NCI-H510A treated with DMSO at 0.1 percent for 48 hours (cell line): ENCODE measurements at places on chromosomes 16 and 17.

DNA sequence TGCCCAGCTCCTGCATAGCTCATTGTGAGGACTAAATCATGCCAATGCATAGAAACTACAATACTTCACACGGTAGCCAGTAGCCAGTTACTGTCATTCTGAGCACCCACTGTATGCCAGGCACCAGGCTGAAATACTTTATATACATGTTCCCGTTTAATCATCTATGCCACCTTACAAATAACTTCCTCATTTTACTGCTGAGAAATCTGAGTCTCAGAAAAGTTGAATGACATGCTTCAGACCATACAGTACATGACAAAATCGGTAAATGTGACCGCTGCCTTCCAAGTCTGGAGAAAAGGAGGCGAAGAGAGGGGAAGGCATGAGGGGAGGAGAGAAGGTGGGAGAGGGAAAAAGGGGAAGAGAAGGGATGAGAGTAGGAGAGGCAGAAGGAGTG, 9.2 kb upstream of the TLCD3B start:
- DNase-seq = no peak

DNA sequence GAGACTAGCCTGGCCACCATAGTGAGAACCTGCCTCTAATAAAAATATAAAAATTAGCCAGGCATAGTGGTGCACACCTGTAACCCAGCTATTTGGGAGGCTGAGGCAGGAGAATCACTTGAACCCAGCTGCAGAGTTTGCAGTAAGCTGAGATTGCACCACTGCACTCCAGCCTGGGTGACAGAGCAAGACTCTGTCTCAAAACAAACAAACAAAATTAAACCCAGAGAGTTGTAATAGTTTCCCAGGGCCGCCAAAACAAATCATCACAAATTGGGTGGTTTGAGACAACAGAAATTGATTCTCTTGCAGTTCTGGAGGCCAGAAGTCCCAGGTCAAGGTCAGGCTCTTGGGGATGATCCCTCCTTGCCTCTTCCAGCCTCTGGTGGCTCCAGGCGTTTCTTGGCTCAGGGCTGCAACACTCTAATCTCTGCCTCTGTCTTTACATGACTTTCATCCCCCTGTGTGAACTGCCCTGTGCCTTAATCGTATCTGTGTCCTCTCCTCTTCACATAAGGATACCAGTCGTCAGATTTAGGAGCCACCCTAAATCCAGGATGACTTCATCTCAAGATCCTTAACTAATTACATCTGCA, 100.3 kb upstream of the NOL11 start:
- DNase-seq = no peak

- no peak for DNase-seq
These were observed 54.2 kb downstream of the ZFPM1 start for GRCh38 chr16:88507231-88507743.

DNA sequence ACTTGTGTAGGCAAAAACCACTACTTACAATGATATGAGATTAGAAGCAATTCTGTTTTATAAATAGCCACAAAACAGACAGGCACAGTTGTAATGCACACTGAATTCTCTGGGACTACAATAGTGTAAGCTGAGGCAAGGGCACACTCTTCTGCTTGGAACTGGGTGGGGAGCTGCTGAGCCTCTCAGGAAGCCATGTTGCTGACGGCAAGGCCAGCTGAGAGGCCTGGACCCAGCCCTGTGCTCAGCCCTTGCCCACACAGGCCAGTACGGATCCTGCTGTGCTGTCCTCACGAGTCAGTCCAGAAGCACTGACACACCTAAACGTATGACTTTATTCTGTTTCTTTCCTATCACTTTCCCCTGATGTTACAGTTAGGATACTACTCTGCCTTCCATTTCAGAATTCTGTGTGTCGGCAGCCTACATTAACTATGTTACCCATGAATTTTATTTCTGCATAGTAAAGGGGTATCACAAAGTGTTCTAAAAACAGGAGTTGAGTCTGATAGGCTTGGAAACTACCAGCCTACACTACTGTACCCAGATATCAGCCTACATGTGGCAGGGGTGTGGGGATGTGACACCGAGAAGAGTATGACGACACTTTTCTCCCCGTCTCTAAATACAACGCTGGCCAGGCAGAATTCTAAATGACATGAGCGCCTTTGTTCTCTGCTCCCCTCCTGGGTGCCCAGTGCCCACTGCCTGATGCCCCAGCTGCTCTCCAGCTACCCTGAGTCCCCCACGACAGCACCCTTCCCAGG, 41.1 kb upstream of the FAAP100 start:
- DNase-seq = no peak

DNA sequence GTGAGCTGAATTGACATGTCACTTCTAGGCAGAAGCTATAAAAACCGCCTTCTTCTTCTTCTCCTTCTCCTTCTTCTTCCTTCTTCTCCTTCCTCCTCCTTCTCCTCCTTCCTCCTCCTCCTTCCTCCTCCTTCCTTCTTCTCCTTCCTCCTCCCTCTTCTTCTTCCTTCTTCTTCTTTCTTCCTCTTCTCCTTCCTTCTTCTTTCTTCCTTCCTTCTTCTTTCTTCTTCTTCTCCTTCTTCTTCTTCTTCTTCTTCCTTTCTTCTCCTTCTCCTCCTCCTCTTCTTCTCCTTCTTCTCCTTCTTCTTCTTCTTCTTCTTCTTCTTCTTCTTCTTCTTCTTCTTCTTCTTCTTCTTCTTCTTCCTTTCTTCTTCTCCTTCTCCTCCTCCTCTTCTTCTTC, 4.8 kb upstream of the FBXL19 start:
- no peak for DNase-seq

DNA sequence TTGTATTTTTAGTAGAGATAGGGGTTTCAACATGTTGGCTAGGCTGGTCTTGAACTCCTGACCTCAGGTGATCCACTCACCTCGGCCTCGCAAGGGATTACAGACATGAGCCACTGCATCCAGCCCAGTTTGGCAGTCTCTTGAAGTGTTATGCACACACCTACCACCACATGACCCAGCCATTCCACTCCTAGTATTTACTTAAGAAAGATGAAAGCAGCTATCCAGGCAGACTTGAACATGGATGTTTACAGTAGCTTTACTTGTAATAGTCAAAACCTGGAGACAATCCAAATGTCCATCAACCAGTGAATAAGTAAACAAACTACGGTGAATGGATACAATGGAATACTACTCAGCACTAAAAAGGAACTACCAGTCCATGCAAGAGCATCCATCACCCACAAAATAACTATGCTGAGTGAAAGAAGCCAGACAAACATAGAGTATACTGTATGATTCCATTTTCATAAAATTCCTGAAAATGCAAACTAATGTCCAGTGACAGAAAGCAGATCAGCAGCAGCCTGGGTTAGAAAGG, 37.8 kb upstream of the RASD1 start:
- peak; percentile 96 for DNase-seq

DNA sequence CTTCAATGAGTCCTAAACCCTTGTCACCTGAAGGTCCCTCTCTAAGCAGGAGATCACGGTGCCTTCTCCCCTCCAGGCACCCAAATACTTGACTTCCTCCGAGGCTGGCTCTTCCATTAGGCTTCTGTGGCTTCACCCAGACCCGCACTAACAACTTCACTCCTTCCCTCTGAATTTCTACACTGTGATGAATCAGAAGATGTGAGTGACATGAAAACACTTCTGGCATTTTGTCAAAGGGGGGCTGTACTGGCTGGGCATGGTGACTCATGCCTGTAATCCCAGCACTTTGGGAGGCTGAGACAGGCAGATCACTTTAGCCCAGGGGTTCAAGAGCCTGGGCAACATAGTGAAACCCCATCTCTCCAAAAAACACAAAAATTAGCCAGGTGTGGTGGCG, 72.6 kb upstream of the CNEP1R1 start:
- no peak for DNase-seq

GRCh38 chr17:81821603-81822311, 11.3 kb downstream of the MCRIP1 start:
- DNase-seq = peak; percentile 72

DNA sequence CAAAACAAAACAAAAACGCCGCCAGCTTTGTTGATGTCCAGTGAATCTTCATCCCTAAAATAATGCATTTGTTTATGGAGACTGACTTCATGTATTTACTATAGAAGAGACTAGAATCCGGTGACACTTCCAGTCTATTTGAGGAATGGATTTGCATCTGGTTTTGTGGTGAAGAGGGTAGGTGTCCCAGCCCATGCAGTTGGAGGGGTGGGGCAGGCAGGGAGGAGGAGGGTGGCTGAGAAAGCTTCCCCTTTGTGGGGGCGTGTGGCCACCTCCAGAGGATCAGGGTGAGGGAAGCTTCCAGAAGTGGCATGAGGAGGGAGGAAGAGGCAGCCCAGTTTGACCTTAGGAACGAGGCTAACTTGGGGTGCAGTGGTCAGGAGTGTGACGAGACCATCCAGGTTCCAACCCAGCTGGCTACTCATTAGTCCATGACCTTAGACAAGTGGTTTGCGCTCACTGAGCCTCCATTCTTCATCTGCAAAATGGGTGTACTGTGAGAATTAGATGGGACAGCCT, 69.5 kb downstream of the CMIP start:
- DNase-seq = no peak

DNA sequence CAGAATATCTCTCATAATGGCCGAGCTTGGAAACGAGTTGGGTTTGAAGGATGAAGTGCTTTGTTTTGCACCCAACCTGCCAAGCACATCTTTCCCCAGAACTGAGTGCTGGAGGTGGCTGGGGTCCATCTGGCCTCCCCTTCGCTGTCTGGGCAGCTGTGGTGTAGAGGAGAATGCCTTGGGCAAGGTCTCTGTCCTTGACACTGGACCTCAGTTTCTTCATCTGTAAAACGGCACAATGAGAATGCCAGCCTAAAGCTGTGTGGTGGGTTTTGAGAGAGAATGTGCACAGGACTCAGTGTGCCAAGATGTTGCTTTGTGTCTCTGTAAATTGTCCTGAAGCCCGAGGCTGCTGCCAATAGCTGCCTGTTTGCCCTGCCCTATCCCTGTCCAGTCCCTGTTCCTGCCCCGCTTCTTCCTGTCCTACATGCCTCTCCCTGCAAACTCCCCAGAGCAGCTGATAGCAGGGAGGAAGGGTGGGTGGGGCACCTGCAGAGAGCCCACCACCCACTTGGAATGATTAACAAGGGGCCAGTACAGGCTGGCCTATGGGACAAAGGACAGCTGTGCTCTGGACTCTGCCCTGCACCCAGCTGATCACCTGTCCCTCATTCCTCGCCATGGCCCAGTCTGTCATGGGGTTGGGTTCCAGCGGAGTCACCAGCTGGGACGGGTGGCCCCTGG, 15.3 kb downstream of the LASP1 start:
- no peak for DNase-seq

GRCh38 chr16:70159355-70160348, 13.9 kb upstream of the CLEC18C start:
- no peak for DNase-seq

DNA sequence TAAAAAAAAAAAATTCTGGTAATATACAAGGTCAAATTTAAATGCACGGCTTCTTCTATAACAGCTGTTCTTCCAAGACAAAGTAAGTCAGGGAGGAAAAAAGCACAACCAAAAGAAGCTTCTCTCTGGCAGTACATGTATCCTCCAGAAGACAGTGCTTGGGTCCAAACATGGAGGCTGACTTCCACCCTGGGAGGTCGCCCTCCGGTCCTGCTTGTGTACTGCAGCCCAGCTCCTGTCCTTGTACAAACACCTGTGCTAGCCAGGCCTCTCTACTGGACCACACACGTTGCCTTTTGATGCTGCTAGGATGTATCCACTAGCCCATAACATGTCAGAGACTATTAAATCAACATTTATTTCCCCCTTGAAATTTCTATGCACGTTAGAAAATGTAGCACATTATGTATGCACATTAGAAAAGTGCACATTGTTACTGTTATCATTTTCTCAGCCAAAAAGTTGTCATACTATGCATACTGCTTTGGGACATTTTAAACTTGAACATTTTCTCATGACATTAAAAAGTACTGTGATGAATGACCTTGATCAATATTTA, 21.9 kb downstream of the TEKT3 start:
- no peak for DNase-seq

DNA sequence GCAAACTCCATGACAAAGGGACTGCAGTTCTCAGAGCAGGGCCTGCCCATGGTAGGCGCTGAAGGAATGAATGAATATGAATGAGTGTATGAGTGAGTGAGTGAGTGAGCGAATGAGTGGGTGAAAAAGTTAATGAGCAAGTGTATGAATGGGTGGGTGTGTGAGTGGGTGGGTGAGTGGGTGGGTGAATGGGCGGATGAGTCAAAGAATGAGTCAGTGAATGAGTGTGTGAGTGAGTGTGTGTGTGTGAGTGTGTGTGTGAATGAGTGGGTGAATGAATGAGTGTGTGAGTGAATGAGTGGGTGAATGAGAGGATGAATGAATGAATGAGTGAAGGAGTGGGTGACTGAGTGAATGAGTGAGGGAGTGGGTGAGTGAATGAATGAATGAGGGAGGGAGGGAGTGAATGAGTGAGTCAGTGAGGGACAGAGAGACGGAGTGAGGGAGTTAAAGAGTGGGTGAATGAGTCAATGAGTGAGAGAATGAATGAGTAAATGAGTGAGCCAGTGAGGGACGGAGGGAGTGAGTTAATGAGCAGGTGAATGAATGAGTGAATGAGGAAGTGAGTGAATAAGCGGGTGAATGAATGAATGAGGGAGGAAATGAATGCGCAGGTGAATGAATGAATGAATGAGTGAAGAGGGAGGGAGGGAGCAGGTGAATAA, 11.1 kb upstream of the CHMP6 start:
- no peak for DNase-seq

DNA sequence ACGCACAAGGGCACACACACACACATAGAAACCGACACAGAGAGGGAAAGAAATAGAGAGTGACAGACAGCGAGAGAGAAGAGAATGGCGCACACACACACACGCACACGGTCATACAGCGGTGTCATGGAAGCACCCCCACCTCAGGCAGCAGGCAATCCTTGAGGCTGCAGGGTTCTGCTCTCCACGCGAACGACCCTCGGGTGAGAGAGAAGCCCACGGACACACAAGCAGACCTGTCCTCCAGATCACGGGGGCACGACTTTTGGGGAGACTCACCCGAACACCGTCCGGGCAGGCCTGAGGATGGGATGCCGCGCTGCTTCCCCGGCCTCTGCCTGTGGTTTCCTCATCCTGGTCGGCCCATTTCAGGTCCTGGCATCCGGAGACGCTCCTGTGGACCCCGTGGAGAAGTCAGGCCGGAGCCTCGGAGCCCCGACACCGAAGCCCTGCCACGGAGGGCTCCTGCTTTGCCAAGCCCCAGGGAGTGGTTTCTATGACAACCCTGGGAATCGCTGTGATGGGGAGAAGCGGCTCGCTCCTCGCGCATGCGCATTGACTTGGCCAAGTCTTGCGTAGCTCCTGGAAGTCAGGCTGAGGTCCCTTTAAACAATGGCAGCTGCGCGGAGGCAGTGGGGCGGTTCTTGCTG, 118.2 kb upstream of the KCNJ18 start:
- peak; percentile 70 for DNase-seq

DNA sequence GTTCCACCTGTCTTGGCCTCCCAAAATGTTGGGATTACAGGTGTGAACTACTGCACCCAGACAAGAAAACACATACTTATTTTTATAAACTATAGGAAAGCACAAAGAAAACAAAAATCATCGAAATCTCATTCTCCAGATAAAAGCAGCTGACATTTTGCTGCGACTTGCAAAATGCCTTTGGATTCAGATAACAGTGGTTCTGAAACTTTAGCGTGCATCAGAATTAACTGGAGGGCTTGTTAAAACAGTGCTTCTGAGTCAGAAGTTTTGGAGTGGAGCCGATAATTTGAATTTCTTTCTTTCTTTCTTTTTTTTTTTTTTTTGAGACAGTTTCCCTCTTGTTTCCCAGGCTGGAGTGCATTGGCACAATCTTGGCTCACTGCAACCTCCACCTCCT, 17.7 kb upstream of the GJD3 start:
- no peak for DNase-seq
